ENCODE measurements at places on chromosomes 3 and 15.

GRCh38 chr3:171225708-171226107 lies 199.2 kb upstream of the SLC2A2 start:
- no peak for DNase-seq

GRCh38 chr3:77815467-77815866 lies 775.6 kb downstream of the ROBO2 start:
- DNase-seq, result no peak

GRCh38 chr15:78668987-78669386 lies 28.0 kb upstream of the CHRNB4 start:
- no peak for DNase-seq

DNA sequence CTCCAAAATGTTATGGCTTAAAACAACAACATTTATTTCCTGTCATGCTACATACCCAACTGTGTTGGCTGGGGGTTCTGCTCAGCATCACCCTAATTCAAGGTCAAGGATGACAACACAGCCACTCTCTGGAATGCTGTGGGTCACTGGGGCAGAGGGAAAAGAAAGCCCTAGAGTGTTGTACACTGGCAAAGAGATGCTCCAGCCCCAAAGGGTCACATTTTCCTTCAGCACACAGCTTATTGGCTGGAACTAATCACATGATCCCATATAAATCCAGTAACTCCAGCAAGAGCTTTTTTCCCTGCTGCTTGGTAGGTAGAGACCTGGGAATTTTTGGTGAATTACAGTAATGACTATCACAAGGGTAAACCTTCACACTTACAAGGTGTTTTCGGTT lies 1041.4 kb downstream of the NTRK3 start:
- DNase-seq, result no peak

GRCh38 chr3:71542521-71543370 lies 40.8 kb downstream of the FOXP1 start:
- no peak for DNase-seq

DNA sequence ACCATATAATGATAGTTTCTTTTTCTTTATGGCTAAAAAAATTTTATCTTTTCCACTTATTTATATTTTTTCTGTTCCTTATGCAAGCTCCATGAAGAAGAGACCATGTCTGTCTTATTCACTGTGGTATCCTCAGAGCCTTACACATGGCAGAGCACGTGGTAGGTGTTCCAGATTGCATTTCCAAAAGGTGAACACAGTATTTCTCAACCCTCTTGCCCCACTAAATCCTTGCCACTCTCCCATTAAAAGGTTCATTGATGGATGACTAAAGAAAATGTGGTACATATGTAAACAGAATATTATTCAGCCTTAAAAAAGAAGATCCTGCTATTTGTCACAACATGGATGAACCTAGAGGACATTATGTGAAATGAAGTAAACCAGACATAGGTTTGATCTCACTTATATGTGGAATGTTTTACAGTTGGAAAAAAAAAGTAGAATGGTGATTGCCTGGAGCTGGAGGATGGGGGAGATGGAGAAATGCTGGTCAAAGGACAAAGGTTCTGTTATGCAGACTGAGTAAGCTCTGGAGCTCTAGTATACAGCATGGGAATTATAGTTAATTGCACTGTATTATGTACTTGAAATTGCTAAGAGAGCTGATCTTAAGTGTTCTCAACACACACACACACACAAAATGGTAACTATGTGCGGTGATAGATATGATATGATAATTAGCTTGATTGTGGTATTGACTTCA lies 266.7 kb downstream of the CNTN3 start:
- no peak for DNase-seq

DNA sequence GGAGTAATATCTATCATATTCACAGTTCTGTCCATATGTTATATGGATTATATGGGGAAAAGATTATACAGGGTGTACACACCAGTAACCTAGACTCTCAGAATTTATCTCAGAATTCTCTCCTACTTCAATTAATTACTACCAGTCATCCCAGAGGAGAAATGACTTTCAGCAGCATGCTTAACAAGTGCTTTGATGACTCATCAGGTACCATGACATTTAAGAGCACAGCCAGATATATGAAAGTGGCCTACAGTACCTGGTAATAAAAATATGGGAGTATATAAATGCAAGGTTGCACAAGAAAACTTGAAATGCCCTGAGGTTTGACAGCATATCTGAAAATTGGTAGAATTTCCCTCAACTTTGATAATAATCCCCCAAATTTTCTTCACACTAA lies 1273.0 kb downstream of the OTOL1 start:
- no peak for DNase-seq

- DNase-seq, result no peak
These were observed 310.5 kb upstream of the THBS1 start for GRCh38 chr15:39270221-39270855.

DNA sequence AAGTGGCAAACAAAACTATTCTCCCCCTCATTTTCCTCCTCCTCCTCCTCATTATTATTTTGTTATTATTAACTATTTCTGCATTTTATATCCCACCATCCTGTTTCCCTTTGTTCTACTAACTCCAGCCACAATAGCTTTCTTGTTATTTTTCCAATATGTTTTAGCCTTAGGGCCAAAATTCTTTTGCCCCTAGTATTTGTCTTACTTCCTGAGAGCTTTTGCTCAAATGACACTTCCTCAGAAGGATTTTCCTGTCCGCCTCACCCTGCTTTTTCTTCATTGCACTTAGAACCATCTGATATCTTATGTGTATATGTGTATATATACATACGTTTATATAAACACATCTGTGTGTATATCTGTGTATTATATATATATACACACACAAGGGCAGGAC lies 32.7 kb upstream of the NUDT16 start:
- DNase-seq, result no peak

GRCh38 chr3:155555479-155556060 lies 189.3 kb downstream of the PLCH1 start:
- DNase-seq, result no peak

DNA sequence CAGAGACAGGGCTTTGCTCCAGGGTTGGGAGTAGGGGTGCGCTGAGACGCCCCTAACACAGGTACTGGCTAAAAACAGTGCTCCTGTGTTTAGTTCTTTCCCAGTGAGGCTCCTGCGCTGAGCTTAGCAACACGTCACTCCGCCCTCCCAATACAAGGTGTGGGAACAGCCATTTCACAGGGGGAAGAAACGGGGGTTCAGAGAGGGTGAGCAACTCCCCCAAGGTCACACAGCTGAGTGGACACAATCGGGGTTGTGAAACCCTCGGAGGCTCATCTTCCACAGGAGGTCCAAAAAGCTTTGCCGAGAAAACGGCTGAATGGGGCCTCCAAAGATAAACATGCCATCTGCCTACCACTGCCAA lies 628 bp downstream of the PRRT3 start:
- no peak for DNase-seq

GRCh38 chr15:73560501-73561117 lies 72.6 kb downstream of the NPTN start:
- DNase-seq, result no peak

DNA sequence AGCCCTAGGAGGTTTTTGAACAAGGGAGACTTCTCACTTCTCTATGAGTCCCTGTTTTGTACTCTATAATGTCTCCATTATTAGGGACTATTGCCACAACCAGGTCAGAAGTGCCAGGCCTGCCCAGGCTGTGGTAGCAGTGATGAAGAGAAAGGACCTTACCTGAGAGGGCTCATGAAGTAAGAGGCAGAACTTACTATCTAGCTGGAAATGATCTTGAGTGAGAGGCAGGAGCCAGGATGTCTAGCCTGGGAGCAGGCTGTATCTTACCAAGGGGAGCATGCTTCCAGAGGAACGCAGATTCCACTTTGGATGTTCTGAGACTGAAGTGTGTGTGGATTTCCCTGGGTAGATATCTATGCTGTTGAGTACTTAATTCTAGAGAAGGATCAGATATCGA lies 93.3 kb downstream of the RPL39L start:
- no peak for DNase-seq

DNA sequence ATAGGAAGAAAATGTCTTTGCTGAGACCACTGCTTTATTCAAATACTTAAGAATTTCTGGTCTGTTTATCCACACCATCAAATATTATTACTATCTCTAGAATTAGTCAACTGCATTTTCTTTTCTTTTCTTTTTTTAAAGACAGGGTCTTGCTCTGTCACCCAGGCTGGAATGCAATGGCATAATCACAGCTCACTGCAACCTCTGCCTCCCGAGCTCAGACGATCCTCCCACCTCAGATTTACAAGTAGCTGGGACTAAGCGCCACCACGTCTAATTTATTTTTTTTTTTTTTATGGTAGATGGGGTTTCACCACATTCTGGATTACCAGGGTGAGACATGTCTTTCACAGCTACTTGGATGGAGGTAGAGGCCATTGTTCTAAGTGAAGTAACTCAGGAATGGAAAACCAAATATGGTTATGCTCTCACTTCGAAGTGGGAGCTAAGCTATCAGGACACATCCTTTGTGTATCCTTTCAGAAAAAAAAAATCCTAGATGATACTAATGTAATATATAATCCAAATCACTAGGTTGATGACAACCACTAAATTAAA lies 52.8 kb downstream of the STAG1 start:
- DNase-seq, result no peak

DNA sequence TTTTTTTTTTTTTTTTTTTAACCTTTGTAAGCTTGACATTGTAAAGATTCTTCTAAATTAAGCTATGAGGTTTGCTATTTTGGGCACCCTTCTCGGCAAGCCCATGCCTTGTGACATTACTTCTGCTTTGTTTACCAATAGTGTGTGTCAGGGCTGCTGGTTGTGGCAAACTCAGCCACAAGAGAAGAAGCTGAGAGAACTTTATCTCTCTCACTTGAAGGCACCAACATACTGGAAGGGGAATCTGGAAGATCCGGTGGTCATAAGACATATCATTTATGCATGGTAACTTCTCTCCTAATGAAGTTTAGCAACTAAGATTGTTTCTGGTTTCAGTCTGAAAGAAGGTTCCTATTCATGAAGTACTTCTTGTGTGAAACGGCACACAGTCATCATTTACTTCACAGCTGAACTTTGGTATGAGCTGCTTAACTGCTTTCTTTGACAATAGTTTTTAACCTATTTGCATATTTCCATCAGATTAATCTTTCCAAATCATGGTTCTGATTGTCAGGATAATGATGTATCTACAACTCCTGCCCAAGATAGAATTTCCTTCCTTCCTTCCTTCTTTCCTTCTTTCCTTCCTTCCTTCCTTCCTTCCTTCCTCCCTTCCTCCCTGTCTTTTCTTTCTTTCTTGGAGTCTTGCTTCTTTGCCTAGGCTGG lies 189.3 kb downstream of the NFKBIZ start:
- no peak for DNase-seq

- DNase-seq, result no peak
These were observed 112.9 kb downstream of the SEC22A start for GRCh38 chr3:123314359-123315270.

- DNase-seq, result no peak
These were observed 15.6 kb upstream of the IL1RAP start for GRCh38 chr3:190498293-190498692.

DNA sequence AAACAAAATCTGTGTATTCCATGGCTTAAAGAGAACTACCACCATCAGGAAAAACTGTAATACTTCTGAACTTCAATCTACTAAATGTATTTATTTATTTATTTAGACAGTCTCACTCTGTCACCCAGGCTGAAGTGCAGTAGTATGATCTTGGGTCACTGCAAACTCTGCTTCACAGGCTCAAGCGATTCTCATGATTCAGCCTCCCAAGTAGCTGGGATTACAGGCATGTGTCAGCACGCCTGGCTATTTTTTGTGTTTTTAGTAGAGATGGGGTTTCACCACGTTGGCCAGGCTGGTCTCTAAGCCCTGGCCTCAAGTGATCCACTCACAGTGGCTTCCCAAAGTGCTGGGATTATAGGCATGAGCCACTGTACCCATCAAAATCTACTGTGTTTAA lies 202.3 kb upstream of the POU1F1 start:
- DNase-seq, result no peak

GRCh38 chr15:34708422-34708821 lies 46.4 kb downstream of the GJD2 start:
- no peak for DNase-seq

DNA sequence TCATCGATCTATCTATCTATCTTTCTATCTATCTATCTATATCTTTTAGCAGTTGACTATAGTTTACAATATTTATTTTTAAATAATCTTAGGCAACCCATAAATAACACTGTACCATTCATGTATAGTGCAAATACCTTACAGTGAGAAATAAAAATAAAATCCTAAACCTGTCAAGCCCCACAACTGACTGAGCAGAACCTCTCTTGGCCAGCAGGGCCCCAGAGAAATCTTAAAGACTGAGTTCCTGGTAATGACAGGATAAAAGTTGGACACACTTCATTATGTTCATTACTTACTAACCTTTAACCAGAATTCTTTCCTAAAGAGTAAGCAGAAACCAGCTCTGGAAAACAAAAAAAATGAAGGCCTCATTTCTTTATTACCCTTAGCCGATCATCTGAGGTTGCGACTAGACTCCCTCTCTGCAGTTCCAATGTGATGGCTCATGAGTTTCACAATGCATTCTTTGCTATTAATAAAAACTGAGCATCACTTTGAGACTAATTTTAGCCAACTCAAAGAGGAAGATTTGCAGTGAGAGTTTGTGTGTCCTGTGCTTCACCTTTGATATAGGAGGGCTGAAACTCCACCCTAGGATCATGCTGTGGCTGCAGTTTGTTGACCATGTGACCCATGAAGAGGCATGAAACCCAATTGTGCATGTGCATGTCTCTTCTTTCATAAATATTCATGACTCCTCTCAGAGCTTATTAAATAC lies 1072.0 kb downstream of the NSUN3 start:
- DNase-seq, result no peak

Measured in stimulated activated CD4-positive, alpha-beta T cell treated with anti-CD3 and anti-CD28 coated beads, Interleukin-1b, Interleukin-23, amount 100 ng/mL, for 4 hours (primary cell).